T-helper 17 cell (primary cell): ENCODE measurements at places on chromosomes 13 and 19.

GRCh38 chr13:74696148-74696922, 562.1 kb upstream of the KLF12 start:
- no peak for DNase-seq

GRCh38 chr13:110528371-110528770, 33.2 kb downstream of the RAB20 start:
- DNase-seq: no peak

GRCh38 chr19:49492573-49493405, 3.4 kb upstream of the RPS11 start:
- no peak for DNase-seq

DNA sequence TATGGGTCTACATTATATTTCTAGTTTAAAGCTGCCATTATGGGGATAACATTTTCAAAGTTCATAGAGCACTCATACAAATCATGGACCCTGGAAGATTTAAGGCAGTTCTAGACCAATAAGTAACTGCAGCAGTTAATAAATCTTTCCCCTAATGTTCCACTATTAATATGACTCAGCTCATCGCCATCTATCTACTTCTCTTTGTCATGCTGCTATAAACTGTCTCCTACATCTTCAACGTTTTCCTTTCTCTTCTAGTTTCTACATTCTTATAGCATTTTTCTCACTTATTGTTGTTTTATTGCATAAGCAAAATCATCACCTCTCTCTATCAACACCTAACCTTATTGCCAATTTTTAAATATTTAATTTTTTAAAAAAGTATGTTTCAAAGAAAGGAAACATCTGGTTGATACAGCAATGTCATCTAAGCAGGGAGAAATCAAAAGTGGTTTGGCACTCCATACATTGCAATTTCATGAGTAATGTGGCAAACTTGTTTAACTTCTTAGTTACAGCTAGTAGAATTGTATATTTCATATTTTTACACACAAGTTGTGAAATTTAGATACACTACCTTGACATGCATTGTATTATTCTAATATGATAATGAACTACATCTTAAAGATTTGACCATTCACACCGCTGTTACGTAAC, 1500.4 kb upstream of the MIR17HG start:
- no peak for DNase-seq

DNA sequence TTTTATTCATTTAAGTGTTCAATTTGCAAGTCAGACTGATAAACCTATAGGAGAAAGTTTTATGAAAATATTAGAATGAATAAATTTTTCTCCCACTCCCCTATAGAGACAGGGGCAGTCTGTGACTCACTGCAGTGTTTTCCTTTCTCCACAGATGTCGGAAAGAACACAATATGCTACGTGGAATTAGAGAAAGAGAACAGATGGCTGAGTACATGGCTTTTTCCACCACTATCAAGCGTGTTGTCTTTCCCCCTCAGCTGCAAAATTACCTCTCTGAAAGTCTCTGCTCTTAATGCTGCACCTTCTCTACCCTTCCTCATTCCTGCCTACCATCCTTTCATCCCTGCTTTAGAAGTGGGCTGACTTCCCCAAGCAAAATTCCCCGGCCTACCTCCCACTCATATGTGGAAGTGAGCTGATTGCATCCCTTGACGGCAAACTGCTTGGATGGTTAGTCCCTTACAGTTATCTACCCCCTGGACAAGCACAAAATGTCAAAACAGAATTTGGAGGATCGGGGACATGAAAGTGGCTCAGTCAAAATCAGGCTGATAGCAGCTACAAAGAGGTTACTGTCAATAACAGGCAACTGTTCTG, 30.0 kb downstream of the FLT1 start:
- no peak for DNase-seq

DNA sequence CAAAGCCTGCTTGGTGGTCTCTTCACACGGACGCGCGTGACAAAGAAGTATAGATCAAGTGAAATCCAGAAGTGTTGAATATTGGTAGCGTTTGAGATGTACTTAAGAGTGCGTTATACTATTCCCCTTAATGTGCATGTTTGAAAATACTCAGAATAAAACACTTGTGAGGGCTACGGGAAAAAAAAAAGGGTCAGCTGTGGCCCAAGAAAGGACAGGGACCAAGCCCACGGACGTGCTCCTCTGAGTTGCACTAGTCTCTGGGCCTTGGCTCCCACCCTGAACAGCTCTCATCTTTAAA, 622 bp upstream of the RBM42 start:
- no peak for DNase-seq

GRCh38 chr19:14300303-14300702, 80.9 kb upstream of the ADGRE5 start:
- DNase-seq: no peak

DNA sequence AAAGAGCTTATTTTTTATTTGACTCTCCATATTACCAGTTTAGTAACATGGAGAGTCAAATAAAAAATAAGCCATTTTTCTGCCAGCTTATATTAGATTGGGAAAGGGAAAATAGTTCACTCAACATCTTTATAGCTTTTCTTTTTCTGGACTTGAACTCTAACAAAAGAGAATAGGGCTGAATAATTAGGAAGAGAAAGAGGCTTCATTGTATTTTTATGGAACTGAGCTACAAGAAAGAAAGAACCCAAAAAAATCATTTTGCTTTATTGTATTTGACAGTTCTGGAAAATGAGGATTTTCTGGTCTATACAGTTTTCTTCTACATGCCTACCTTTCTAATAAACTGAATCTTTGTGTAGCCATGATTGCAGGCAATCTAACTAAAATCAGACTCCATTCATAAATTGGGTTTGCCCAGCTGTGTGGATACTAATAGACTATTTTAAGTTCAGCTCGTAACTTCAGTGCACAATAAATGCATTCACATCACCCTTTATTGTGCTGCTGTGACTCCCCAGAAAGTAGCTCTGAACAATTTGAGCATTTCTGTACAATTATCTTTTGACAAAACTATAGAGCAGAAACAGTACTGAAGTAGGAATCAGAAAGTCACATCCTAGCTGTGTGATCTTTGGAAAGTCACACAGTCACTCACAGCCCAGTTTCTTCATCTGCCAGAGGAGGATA, 115.3 kb downstream of the STOML3 start:
- DNase-seq: no peak

DNA sequence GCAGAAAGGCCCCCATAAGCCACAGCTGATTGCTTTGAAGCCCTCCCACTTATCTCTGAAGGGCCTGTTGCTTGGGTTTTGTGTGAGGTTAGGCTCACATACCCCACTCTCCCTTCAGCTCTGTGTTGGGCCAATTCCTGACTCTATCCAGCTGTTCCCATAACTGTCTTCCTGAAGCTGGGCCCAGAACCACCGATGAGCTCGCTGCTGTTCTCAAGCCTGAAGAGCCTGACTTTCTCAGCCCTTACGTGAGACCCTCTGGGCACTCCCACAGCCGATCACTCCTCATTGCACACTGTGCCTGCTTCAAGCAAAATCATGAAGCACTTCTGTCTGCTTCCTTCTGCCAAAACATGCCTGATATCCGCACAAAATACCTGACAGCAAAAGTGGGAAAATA, 124.1 kb downstream of the CRYL1 start:
- no peak for DNase-seq

DNA sequence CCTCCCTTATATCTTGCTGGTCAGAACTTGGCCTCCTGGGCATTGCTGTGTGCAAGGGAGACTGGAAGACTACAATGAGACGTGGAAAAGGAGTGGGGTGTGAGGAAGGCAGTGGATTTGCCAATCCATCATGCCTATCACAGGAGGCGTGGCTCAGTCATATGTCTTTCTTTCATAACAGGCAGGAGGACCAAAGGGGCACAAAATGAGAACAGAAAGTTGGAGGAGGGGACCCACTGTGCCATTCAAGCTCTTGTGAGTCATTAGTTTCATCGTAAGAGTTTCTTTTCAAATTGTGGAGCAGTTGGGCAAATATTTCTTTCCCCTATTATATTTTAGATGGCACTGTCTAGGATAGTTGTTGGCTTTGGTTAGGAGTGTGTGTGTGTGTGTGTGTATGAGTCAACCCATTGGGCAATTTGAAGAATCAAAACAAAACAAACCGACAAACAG, 471.5 kb downstream of the TSHZ3 start:
- no peak for DNase-seq

GRCh38 chr19:6564393-6564792, 26.6 kb downstream of the CD70 start:
- DNase-seq: no peak

- no peak for DNase-seq
These were observed 224.8 kb downstream of the SPRY2 start for GRCh38 chr13:80116107-80116506.

- no peak for DNase-seq
These were observed 22.2 kb downstream of the GPR42 start for GRCh38 chr19:35392742-35393715.

DNA sequence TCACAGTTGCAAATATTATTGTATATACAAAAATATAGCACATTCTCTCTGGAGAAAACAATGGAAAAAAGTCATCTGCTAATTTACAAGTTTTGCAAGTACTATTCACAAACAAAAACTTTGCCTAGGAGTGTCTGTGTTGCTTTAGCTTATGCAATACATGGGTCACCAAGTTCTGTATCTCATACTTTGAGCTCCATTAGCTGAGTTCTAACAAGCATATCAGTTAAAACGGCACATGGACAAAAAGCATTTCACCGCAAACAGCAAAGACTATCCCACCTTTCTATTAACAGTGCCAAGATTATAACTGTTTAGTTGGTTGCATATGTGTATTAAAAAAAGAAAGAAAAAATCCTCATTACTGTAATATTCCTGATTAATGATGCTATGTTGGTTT, 4.6 kb downstream of the SPRY2 start:
- no peak for DNase-seq

GRCh38 chr13:38301236-38301635, 48.4 kb upstream of the UFM1 start:
- DNase-seq: no peak

GRCh38 chr19:2584002-2584401, 108.1 kb downstream of the GADD45B start:
- DNase-seq: no peak

DNA sequence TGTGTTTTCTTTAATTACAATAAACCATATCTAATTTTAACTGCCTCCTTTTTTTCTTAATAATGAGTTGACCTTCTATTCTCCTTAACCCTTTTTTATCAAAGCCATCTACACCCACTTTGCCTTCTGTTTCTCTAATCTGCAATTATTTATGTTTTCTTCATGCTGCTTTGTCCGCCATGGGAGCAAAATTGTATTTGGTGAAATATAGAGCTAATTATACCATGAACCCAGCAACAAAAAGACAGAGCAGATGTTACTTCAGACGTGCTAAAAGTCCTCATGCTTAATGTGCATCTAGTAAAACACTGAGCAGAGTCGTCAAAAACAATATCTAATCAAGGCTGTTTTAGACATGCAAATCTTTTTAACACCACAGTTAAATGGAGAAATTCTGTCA, 264.7 kb downstream of the DACH1 start:
- no peak for DNase-seq

- no peak for DNase-seq
These were observed 9.8 kb upstream of the MARCHF2 start for GRCh38 chr19:8403098-8403819.

GRCh38 chr19:46990991-46991676, 28.5 kb upstream of the NPAS1 start:
- DNase-seq: peak; percentile 34

DNA sequence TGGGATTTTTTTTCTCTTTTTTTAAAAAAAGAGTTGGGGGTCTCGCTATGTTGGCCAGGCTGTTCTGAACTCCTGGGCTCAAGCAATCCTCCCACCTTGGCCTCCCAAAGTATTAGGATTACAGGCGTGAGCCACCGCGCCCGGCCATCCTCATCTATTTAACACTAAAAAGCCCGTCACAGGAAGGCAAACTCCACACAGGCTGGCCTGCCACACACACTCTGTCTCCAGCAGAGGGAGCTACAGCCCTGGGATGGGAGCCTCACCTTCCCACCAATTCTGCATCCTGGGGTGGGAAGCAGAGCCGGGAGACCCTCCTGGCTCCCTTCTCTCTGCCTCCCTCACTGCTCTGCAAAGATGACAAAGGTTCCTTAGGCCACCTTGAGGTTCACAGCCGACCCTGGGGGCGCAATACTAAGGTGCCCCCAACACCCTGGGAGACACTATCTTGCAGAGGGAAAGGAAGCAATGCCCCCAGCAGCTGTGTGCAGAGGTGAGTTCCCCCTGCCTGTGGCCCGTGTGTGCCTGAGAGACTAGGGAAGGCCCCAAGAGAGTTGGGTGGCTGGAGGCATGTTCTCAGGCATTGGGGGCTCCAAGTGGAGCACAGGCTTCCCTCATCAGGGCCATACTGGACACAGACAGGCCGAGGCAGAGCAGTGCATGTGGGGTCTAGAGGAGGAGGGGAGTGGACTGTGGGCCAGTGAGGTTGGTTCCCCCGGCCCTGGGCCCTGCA, 27.4 kb upstream of the TIMM44 start:
- no peak for DNase-seq

DNA sequence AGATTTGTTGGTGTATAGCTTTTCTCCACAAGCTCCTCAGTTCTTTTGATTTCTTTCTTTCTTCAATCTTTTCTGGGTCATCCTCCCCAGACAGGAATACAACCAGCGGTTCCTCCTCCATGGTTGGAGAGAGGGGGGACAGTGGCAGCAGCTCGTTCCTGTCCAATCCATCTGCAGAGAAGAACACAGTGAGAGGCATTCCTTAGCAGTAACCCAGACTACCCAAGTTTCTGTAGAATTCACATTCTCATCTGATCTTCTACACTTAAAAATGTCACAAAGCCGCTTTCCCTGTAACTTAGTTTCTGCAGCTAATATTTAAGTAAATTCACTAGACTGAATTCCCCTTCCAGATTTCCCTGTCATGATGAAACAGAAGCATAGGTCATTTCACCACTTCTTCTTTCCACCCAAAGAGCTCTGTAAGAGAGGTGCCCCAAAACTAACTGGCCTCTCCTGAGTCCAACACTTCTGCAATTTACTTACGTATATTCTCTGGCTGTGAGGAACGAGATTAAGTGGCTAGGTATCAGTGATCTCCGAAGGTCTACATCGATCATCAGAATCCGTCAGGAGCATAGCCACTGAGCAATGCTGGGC, 171.9 kb downstream of the TBC1D4 start:
- no peak for DNase-seq

GRCh38 chr13:70616847-70617246, 508.6 kb upstream of the KLHL1 start:
- DNase-seq: no peak

DNA sequence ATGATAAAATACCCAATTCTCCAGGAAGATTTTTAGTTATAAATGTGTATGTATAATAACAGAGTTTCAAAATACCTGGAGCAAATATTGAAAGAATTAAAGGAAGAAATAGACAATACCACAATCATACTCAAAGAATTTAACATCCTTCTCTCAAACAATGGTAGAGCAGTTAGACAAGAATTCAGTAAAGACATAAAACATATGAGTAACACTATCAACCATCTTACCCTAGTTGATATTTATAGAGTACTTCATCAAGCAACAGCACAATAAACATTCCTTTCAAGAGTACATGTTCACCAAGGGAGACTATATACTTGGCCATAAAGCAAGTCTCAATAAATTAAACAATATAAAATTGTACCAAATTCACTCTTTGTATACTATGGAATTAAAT, 108.4 kb downstream of the DLEU7 start:
- no peak for DNase-seq
